ENCODE measurements at places on chromosomes 1 and 21.

DNA sequence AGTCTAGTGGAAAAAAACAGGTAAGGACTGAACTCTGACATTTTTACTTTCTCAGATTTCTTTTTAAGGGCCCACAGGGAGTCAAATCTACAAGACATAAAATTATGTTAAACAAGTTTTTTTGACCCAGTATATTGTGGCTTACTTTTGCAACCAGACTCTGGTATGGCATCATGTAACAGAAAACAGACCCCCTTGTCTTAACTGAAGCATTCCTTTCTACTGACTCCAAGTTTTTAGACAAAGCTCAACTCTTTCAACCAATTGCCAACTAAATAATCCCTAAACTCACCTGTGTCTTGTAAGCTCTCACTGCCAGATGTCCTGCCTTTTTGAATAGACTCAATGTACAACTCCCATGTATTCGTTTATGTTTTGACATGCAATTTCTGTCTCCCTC lies 64.3 kb downstream of the FASLG start:
- no peak for DNase-seq

- no peak for DNase-seq
Measured at GRCh38 chr1:201495551-201496295, 11.2 kb downstream of the CSRP1 start.

DNA sequence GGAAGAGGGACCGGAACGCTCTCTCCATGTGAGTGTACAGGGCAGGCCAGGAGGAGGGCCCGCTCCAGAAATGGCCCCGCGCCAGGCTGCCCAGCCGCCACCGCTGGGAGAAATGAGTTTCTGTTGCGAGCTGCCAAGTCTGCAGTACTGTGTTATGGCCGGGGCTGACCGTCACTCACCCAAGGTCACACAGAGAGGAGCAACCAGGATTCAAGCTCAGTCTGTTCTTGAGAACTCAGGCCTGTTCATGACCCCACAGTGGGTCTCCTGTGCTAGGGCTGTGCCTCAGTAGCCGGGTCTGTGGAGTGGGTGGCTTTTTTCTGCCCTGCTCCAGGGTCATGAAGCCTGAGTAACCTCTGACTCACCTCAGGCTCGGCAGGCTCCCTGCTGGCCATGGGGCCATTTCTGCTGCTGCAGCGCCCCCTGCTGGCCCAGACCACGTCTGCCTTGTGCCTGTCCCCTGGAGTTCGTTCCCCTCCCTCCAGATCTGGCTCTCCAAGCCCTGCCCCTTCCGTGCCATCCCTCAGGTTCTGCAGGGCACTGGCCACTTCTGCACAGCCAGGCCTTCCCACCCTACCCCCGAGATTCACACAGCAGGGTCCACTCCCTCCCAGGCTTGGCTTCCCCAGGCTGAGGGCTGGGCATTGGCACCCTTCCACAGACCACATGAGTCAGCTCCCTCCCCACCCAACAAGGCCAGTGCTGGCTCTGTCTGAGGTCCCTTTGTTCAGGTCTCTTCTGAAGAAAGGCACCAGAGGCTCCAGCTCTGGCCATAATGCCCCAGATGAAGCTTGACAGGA lies 51.8 kb downstream of the EDN2 start:
- peak; percentile 76 for DNase-seq

DNA sequence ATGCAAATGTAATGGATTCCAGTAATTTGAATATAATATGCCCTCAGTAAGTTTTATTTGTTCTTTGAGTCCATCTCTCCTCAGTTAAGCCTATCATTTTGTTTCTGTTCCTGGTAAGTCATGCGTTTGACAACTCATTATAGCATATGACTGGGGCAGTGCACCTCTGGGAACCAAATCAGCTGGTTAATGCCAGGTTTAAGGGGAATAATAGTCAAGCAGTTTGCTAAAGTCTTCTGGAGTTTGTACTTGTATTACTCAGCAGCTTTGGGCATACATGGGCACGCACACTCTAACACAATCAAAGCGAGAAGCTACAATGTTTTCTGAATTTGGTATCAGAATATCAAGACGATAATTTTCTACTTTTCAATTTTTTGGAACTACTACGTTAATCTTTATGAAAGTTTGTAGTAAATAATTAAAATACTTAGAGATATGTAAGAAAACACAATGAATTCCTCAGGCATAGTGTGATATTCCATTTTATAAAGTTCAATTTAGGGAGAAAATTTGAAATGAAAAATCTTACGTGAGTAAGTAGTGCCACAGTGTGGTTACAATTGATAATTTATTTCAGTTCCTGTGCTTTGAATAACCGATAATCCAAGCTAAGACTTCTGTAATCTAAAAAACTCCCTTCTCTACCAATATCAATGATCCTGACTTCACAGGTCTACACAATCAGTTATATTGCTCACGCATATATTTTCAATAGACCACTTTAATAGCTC lies 43.8 kb upstream of the KCTD3 start:
- no peak for DNase-seq

DNA sequence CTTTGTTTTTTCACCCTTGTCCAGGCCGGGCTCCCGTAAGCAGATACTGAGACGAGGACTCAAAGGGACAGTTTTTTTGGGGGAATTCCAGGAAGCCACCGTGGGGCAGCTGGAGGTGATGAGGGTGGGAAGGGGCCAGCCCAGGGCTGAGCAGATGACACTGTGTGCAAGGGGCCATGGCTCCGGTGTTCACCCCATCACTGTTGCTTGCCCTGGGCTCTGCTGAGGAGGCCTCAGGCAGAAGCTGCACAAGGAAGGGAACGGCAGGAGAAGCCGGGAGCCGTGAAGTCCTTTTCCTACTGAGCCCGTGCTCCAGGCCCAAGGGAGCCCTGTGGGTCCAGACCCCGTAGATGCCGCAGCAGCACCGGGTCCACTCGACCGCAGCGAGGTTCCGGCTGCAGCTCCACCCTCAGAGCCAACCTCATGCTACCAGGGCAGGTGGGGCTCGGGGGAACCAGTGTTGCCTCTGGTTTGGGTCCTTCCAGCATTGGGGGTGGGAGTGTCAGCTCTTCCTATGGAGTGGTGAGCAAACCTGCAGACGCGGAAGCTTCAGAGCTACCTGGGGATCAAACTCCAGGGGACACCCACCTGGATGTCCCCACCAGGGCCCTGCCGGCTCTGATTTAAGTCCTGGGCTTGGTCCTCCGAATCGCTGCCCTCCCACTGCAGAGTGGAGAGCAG lies 4.3 kb upstream of the CALML6 start:
- no peak for DNase-seq

DNA sequence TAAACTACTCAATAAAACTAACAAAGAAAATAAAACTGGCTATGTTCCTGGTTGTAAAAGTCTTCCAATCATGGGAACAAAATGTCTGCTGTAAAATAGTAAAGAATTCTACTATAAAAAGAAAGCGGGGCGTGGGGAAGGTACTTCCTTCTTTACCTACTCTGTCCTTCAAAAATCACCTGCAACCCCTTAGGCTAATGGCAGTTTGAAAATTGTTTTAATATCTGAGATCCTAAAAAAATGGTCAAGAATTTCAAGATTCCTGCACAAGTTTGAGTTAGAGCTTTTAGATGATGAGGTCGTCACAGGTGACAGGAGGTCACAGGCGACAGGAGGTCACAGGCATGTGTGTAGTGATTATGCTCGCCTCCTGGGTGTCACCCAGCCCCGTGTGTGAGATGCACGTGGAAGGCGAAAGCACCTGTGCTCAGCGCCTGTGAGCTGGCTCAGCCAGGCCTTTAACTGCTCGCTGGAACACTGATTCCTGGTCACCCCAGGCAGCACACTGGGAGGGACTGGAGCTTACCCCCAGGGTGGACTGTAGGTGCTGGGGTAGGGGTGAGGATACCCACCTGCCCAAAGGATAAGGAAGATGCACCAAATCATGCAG lies 18.6 kb upstream of the TMPRSS2 start:
- DNase-seq: no peak

DNA sequence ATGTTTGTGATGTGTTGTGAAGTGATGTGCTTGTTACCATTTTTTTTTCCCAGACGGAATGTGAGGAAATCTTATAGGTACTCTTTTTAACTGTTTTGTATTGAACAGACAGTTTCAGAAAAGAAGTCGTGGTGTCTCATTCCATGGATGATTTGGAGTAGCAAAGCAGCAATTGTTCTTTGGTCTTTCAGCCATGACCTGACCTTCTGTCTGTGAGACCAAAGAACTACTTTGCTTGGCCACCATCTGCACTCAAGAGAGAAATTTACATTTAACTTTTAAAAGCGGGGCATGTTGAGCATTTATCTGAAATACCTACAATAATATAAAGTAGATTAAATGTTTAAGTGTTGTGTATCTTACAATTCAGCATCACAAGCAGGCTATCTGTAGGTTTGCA lies 90.2 kb downstream of the SDCCAG8 start:
- no peak for DNase-seq

DNA sequence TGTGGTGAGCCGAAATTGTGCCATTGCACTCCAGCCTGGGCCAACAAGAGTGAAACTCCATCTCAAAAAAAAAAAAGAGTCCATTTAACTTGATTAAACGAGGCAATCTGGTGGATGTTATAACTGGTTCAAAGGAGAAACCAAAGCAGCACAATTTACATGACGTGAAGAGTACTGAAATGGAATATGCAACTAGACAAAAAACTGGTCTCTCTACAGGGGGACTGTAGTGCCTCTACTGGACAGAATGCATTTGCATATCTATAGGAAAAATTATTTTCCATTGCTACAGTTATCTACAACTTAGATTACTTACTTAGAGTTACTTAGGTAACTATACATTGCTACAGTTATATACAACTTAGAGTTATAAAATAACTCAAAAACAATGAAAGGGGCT lies 2.7 kb upstream of the CAPN2 start:
- no peak for DNase-seq

DNA sequence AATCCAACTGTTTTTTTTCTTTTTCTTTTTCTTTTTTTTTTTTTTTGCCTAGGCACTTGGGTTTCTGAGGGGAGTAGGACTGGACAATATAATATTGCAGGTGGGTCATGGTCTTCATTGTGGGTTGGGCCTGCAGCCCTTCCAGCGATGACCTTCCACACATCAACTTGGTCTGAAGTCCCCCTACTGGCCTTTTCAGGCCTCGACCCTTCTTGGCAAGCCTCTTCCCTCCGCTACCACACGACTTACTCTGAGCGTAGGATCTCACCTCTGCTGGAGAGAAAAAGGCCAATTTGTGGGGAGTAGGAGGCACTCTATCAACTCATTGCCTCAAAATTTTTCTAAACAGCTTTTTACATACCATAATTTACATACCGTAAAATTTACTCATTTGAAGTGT lies 51.1 kb upstream of the GRIK3 start:
- DNase-seq: no peak

GRCh38 chr1:25712299-25712970 lies 87.6 kb upstream of the SELENON start:
- DNase-seq: no peak

DNA sequence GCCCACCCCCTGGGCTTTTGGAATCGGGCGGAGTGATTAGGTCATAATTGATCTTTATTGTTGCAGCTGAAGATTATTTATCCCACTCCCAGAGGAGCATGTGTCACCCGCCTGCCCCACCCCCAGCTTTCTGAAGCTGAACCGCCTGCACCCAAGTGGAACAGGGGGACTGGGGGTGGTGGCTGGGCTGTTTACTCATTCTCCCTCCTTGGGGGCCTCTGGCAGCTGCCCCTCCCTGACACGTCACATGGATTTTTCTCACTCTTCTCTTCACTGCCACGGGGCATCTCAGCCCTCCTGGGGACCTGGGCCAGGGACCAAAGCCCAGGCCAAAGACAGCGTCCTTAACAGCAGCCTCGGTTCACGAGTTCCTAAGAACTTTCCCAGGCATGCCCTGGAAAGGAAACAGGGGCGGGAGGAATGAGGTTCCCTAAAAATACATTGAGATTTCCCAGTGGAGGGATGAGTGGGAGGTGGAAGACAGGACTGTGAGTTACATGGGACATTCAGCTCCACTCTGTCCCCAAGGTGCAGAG lies 31.6 kb upstream of the SOX13 start:
- no peak for DNase-seq
